ENCODE measurements at places on chromosomes 12 and 14.

DNA sequence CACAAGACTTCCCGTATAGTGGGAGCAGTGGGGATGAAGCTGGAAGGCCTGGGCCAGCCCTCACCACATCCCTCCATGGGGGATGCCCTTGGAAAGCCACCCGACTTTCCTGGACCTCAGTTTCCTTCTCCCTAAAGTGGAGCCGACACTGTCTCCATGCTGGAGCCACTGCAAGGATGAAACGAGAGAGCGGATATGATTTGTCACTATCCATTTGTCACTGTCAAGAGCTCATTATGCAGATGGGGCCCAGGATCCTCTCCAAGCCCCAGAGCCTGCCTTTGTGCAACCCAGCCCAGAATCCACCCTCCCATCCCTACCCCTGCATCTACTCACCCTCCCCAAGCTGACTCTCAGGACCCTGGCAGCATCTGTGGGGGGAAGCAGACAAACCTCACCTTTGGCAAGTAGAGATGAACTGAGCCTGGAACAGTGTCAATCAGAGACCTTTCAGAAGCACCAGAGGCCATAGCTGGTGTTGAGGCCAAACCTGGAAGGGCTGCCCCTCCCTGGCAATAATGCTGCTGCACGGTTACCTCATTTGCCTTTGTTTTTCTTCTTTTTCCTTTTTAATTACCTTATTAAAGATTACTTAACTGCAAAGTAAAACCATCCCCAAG, 287.7 kb upstream of the RTL1 start:
- no peak for DNase-seq

- DNase-seq = no peak
Measured at GRCh38 chr14:95946867-95947266, 70.2 kb downstream of the TUNAR start.

DNA sequence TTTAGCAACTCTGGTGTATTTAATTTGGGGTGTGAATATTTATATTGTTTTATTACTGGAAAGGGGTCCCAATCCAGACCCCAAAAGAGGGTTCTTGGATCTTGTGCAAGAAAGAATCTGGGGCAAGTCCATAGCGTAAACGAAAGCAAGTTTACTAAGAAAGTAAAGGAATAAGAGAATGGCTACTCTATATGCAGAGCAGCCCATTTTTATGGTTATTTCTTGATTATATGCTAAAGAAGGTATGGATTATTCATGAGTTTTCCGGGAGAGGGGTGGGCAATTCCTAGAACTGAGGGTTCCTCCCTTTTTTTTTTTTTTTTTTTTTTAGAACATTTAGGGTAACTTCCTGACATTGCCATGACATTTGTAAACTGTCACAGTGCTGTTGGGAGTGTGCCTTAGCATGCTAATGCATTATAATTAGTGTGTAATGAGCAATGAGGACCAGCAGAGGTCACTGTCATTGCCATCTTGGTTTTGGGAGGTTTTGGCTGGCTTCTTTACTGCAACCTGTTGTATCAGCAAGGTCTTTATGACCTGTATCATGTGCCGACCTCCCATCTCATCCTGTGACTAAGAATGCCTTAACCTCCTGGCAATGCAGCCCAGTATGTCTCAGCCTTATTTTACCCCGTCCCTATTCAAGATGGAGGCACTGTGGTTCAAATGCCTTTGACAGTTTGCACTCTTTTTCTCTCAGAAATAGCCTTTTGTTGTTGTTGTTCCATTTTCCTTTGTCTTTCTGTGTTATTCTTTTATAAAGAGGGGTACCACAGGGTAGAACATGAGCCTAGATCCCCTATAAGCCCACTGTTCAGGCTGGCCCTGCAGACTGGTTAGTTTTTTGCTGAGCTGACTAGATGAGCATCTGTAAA, 75.5 kb upstream of the DCD start:
- DNase-seq = no peak

- DNase-seq = no peak
Measured at GRCh38 chr14:20714593-20715250, 26.2 kb downstream of the ANG start.

DNA sequence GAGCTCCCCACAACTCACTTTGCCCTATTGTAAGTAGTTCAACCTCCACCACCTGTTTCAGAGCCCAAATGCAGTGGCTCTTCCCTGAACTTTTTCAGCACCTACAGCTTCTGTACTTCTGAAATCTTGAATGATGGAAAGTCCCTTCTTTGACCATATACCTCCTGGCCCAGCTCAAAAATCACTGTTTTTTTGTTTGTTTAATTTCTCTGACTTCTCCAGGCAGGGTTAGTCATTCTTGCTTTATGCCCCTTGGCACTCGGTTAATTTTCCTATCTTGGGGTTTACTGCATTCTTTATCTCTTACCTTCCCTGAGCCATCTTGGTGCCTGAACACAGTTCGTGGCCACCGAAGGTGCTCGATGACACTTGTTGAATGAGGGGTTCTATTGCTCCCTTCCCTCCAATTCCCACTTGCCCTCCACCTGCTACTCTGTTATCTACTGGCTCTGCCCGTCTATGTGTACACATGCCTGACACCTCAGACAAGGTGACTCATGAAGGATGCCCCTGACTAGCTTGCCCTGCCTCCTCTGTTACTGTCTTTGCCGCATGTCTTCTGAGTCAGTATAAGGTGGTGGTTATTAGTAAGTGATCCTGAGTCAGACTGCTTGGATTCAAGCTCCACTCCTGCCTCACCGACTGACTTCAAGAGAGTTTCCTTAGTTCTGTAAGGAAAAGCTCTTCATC, 4.4 kb downstream of the AMHR2 start:
- no peak for DNase-seq

GRCh38 chr14:73462048-73462715, 3.8 kb upstream of the NUMB start:
- DNase-seq = peak; percentile 75

GRCh38 chr14:88045705-88046104, 40.8 kb downstream of the GPR65 start:
- no peak for DNase-seq

DNA sequence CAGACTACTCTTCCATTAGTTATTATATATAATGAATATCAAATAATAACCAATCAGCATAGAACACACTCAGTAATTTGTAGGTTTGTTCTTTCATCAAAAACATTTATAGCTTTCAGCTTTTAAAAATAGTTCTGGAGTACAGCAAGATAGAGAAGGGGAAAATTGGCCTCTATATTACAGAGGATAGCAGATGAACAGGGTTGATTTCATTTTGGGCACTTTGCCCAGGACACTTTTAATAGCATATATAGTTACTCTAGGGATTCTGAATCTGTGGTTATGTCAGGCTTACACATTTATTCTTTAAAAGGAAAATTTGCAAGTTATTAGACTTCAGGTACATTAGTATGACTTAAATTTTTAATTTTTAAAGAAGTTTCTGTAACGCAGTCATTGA, 52.6 kb downstream of the IFT81 start:
- DNase-seq = no peak

- no peak for DNase-seq
Measured at GRCh38 chr12:98635657-98636323, 8.8 kb downstream of the IKBIP start.

- no peak for DNase-seq
Measured at GRCh38 chr12:109053382-109054123, 1.2 kb downstream of the USP30 start.

GRCh38 chr12:84877340-84877739, 35.3 kb downstream of the SLC6A15 start:
- DNase-seq = no peak

GRCh38 chr12:23929906-23930305, 19.6 kb downstream of the SOX5 start:
- DNase-seq = no peak

- no peak for DNase-seq
Measured at GRCh38 chr12:6460751-6461371, 9.0 kb downstream of the TAPBPL start.

DNA sequence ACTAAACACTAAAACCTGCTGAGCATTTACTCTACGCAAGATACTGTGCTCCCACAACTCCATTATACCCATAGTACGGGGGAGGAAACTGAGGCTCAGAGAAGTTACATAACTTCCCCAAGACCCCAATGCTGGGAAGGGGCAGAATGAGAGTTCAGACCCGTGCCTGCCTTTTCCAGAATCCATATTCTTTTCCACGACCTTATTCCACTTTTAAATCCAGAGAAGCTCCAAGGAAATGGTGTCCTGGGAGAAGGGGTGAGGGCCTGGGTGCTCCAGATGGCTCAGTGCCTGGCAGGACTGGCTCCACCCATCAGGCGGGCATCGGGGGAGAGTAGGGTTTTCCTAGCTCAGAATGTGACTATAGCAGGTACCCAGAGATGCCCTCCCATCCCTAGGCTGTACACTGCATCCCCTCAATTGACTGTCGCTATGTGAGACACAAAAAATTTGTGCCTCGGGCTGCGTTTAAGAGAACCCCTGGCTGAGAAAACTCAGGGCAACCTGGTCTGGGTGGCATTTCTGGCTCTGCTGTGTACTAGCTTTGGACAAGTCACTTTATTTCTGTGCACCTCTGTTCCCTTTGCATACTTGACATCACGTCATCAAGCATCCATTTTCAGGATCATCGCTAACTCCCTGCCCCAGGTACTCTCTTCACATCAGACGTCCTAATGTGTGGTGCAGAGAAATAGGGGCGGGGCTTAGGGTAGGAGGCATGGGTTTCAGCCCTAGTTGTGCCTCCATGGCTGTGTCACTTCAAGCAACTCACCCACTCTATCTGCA, 11.6 kb upstream of the IQSEC3 start:
- DNase-seq = no peak

DNA sequence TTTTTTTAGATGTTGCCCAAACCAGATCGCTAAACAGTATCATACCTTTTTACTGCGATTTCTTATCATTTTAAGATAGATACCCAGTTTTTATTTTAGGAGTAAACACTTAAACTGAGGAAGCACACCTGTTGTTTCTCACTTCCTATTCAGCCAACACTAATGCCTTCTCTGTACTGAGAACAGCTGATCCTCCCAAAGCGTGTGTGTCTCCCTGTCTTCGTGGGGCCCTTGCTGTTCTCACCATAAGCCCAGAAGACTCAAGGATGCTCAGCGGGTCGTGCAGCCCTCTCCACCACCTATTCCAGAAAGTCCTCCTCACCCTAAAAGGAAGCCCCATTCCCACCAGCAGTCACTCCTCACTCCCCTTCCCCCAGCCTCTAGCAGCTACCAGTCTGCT, 14.8 kb downstream of the PPP2R5C start:
- no peak for DNase-seq

DNA sequence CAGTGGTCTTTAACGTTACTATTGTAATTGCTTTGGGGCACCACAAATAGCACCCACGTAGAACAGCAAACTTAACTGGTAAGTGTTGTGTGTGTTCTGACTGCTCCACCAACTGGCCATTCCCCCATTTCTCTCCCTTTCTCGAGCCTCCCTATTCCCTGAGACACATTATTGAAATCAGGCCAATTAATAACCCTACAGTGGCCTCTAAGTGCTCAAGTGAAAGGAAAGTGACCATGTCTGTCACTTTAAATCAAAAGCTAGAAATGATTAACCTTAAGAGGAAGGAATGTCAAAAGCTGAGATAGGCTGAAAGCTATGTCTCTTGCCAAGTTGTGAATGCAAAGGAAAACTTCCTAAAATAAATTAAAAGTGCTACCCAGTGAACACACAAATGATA, 22.3 kb downstream of the PPP1R13B start:
- no peak for DNase-seq

GRCh38 chr12:115057445-115057844, 373.5 kb upstream of the TBX3 start:
- DNase-seq = no peak

- no peak for DNase-seq
Measured at GRCh38 chr12:125303337-125303736, 238.1 kb downstream of the AACS start.

DNA sequence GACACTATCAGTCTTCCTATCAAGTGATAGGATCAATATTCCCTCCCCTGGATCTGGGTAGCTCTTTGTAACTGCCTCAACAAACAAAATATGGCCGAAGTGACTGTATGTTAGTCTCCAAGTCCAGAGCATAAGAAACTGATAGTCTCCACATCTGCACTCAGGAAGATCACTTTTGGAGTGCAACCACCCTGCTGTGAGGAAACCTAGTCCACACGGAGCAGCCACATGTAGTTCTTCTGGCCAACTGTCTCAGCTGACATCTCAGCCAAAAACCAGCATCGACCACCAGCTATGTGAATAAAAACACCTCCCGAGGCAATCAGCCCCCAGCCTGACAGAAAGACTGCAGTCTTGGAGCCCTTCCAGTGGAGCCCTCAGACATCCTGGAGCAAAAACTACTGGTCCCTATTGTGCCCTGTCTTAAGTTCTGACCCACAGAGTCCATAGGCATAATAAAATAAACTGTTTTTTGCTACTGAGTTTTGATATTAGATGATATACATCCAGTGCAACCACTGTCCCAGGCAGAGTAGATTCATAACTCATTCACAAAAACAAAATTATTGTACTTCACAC, 143.8 kb downstream of the MED13L start:
- DNase-seq = no peak

DNA sequence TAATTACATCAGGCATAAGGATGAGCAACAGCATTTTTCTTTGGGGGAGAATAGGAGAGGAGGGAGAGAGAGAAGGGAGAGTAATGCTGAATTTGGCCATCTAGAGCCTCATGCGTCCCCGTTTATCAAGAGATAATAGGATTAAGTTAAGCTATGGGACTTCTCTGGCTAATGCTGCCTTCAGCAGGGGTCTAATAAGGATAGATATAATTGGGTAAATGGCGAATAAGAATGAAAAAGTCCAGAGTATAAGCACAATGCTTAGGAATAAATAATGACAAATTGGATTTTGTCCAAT, 470.0 kb downstream of the EGLN3 start:
- DNase-seq = no peak

GRCh38 chr14:88166616-88167015, 156.5 kb downstream of the KCNK10 start:
- DNase-seq = no peak

DNA sequence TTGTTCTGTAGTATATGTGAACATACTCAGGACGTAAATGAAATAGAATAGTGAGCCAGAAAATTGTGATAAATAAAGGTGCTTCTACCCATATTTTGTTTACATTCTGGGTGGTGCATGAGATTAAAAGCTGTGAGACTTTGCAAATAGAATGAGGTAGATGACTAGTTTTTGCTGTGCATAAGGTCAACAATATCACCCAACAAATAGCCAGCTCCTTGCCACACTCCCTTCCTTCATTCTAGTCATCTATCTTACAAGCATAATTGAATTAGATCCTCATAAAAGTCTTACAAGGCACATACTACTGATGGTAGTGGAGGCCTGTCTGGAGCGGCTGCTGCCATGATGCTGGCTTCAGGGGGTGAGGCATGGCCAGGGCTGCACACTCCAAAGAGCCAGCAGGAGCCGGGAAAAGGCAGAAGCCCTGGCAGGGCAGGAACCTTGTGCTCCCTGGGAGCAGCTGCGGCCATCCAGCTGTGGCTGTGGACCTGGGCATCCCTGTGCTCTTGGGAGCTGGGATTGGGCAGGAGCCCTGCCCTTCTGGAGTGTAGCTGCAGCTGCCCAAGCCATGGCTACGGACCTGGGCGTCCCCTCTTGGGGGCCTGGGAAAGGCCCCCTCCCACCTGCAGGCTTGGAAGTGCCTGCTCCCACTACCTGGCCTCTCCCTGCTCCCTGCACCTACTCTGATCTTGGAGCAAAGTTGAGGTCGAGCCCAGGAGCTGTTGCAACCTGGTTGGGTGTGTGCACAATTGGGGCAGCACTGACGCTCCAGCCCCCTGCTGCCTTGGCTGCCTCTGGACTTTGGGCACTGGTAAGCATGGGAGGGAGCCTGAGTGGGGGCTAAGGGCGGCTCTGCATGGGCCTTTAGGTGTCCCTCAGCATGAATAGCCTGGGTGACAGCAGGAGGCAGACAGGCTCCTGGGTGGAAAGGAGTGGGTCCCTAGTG, 112.8 kb downstream of the DACT1 start:
- no peak for DNase-seq

Measured in SHP77 (cell line).